ENCODE measurements at places on chromosomes 6 and 20. TPM values are rescaled to one million over a fixed set of nuclear protein-coding genes. Genes with fewer than 3 reads are reported as not detected.

BPIFB1 gene
- total RNA-seq = not detected

C6orf132 gene
- 56.2 TPM for total RNA-seq

RBM24 gene
- total RNA-seq = not detected

DNA sequence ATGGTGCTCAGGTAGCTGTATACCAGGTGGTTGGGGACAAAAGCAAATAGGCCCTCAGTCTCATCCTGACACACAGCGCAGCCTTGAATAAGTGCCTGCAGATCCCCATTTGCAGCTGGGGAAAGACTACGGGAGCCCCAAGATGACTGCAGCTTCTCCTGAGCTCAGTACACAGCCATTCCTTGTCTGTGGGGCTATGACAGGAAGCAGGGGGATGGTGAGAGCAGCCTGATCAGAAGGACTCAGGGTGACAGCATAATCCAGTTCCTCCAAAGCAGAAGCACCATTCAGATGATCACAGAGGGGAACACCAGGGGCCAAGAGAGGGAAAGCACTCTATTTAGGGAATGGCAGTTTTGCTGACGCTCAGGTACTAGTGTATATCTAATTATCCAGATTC is 104.8 kb upstream of the MOCS1 start:
- no peak for DNase-seq
- no peak overlapping the region for H3K4me3 ChIP-seq
- no peaks in the 10 kb centered on the region for H3K36me3 ChIP-seq
- no peaks in the 10 kb centered on the region for H3K27me3 ChIP-seq
- H3K27ac ChIP-seq = no peak overlapping the region

DNA sequence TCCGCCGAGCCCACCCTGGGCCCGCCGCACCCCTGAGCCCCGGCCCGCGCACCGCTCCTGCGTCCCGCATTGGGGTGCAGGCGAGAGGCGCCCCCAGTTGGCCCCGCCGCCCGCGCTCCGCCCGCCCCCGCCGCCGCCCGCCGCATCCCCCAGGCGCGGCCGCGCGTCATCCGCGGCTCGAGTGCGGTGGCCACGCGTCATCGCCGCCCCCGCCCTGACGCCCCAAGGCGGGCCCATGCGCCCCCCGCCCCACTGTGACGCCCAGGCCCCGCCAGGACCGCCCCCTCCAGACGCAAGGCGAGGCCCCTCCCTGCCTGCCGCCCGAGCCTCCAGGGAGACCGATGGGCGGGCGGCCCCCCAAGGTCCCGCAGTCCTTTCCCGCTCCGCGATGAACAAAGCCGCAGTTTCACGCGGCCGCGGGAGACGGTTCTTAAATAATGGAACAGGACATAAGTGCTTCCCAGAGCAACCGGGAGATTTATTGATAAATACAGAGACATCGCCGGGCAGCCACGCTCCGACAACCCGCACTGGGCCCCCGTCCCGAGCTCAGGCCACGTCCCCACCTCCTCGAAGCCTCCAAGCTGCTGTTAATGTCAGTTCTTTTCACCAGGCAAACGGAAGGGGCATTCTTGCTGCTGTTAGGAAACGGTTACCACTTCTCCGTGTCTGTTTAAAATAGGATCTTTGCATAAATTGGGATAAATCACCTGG is at the start of gene ANKRD60:
TSS of gene ANKRD60 (minus strand) at position 170 of the 714 bp plus-strand sequence. CDS start at position 170, 0 bp downstream.
- H3K27me3 ChIP-seq = peaks cover 7% of the 10 kb centered on the region
- no peak for DNase-seq
- peaks cover 4% of the 10 kb centered on the region for H3K4me1 ChIP-seq
- peak within 1 kb of the TSS; percentile 39 for H3K4me3 ChIP-seq
- H3K27ac ChIP-seq = no peak within 1 kb of the TSS

DNA sequence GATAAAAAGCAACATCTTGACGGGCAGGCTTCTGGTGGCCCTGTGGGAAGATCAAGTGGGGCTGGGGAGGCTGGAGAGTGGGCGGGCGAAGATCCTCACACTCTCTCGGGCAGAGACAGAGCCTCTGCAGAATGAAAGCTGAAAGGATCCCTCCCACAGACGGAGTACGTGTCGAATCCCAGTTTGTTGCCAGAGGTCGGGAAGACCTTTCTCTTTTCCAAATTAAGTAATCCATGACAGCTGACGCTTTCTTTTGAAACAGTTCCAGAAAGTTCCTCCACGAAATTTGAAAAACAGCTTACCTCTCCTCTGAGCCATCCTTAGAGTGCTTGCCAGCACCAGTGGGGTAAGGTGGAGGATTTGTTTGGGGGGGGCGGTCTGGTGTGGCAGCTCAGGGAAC is 155.6 kb upstream of the SMLR1 start:
- no peaks in the 10 kb centered on the region for H3K36me3 ChIP-seq
- DNase-seq = no peak
- H3K27me3 ChIP-seq = no peaks in the 10 kb centered on the region

DNA sequence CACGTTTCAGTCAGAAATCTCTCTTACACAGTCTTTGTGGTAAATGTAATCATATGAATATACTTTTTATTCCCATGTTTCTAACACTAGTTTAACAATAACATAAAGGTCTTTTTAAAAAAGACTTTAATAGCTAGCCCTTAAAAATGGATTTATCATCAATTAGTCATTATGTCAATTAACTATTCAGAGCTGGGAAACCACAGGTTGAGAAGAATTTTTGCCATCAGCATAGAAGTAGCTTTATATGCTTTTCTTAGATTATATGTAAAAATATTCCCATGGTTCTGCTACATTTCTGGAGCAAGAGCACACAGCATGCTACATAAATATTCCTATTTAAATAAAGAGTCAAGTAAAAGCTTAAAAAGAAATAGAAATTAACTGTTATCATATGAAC is 35.5 kb downstream of the ASCC3 start:
- H3K4me1 ChIP-seq = no peaks in the 10 kb centered on the region
- H3K27me3 ChIP-seq = no peaks in the 10 kb centered on the region
- H3K4me3 ChIP-seq = no peak overlapping the region
- no peaks in the 10 kb centered on the region for H3K36me3 ChIP-seq

Data from Caco-2 (cell line).